ENCODE measurements at places on chromosomes 11 and 22.
A peak's percentile ranks its signal among the peaks of the same experiment; 100 is the strongest.

- no peak for DNase-seq
Measured at GRCh38 chr22:47716890-47717615, 954.6 kb downstream of the TBC1D22A start.

GRCh38 chr11:31747581-31747980, 63.5 kb downstream of the PAX6 start:
- DNase-seq = no peak

DNA sequence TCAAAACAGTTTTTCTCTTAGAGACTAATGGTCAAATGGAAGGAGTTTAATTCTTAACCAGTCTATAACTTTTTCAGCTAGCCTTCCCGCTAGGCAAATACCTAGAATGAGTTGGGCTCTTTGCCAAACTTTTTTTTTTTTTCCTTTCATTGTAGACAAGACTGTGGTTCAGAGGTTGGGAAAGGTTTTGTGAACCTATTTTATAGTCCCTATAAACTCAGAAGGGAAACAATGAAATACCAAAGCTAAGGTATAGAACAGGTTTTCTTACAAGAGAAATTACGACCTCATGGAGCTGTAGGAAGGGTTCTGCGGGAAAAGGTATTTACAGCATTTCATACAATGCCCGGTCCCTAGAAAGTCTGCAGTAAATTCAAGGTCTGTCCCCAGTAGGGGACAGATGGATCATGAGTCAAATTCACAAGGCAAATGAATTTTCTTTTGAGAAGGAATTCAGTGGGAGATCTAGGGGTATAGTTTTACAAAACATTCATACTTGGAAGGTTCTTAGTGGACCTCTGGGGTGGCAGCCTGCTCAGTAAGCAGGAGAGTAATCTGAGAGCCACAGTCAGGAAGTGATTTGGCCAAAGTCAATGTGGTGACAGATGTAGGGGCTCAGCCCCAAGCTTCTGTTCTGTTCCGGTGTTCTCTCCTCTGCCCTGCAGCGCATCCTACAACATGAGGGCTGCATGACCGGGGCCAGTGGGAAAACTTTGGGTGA, 146.8 kb downstream of the DBX1 start:
- DNase-seq = no peak

- no peak for DNase-seq
Measured at GRCh38 chr11:69703453-69703767, 412 bp downstream of the FGF19 start.

GRCh38 chr22:27621486-27622070, 180.0 kb downstream of the MN1 start:
- no peak for DNase-seq

DNA sequence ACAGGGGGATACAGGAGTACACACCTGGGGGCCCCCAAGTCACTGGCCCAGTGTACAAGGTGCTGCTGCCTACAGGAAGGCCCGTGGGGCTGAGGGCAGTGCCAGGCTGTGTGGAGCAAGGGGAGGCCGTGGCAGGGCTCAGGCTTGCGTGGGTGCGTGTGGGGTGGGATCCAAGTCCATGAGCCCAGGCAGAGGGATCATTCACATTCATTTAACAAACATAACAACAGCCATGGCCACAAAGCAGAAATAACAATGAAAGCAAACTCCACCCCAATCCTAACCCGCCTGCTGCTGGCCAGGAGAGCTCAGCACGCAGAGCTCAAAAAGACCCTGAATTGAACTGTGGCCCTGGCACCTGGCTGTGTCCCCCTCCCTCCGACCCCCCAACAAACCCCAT, 17.0 kb upstream of the SCGB1A1 start:
- no peak for DNase-seq

DNA sequence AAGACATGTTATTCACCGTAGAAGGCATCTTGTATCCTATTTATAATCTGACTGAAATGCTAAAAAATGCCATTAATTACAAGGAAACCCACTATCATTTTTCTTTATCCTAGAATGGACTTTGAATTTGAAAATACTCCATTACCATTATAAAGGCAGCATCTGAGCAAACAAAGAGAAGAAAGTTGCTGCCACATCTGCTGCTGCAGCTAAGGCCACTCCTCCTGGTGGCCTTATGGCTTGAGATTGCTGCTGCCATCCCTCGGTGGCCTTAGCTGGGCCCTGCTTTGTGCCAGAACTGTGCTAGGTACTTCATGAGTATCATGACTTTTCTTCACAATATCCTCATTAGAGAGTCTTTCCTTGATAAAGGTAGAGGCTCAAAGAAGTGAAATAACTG, 1210.1 kb upstream of the TENM4 start:
- DNase-seq = no peak

DNA sequence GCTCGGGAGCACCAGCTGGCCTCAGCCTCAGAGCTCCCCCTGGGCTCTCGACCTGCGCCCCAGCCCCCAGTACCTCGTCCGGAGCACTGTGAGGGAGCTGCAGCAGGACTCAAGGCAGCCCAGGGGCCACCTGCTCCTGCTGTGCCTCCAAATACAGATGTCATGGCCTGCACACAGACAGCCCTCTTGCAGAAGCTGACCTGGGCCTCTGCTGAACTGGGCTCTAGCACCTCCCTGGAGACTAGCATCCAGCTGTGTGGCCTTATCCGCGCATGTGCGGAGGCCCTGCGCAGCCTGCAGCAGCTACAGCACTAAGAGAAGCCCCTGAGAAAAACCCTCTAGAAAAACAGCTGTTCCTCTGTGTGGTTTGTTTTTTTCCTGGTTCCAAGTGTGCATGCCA, 918 bp upstream of the FAM89B start:
- no peak for DNase-seq

- no peak for DNase-seq
Measured at GRCh38 chr11:118128310-118128709, 24.3 kb downstream of the SCN4B start.

GRCh38 chr11:59814021-59814420, 3.4 kb upstream of the MRPL16 start:
- peak; percentile 29 for DNase-seq

DNA sequence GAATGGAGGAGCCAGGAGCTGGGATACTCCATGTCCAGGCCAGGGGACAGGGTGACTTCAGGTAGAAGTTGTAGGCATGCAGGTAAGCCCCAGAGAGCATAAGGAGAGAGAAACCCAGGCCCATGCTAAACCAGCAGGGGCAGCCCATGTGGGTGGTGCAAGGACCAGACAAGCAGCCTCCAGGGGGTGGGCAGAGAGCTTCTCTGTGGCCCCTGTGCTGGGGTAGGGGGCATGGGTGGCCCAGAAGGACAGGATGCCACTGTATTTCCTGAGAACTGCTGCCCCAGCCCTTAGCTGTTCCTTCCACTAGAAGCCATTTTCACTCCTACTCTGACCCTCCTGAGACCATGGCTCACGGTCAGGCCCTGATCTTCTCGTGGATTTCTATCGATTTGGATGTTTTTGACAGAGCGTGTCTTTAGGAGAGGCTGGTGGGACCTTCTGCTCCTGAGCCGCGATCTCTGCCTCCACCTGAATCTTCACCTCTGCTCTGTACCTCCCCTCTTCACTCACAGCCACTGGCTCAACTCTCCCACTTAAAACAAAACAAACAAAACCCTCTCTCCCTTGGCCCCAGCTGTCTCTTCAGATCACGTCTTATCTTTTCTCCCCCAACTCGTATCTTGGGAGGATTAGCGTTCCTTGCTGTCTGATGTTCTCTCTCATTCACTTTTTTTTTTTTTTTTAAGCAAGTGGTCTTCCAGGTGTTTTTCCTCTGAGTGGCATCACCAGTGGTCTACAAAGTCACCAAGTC, 112.2 kb downstream of the NECTIN1 start:
- peak; percentile 24 for DNase-seq

DNA sequence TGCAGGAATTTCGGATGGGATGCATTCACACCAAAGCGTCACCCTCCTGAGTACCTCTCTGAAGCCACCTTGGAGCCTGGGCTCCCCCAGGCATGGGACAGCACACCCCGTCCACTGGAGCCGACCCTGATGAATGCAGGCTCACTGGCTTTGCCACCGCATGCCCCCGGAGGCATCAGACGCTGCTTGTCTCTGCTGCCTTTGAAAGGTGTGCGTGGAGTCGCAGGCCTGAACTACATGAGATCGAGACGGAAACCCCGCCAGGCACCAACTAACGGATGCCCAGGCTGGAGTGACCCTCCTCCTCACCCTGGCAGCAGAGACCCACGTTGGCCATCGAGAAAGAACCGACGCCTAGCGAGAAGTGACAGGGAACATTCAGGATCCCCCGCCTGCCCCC, 22.5 kb downstream of the KRTAP5-5 start:
- DNase-seq = no peak

GRCh38 chr11:121610706-121611105, 157.9 kb upstream of the SORL1-AS1 start:
- no peak for DNase-seq

DNA sequence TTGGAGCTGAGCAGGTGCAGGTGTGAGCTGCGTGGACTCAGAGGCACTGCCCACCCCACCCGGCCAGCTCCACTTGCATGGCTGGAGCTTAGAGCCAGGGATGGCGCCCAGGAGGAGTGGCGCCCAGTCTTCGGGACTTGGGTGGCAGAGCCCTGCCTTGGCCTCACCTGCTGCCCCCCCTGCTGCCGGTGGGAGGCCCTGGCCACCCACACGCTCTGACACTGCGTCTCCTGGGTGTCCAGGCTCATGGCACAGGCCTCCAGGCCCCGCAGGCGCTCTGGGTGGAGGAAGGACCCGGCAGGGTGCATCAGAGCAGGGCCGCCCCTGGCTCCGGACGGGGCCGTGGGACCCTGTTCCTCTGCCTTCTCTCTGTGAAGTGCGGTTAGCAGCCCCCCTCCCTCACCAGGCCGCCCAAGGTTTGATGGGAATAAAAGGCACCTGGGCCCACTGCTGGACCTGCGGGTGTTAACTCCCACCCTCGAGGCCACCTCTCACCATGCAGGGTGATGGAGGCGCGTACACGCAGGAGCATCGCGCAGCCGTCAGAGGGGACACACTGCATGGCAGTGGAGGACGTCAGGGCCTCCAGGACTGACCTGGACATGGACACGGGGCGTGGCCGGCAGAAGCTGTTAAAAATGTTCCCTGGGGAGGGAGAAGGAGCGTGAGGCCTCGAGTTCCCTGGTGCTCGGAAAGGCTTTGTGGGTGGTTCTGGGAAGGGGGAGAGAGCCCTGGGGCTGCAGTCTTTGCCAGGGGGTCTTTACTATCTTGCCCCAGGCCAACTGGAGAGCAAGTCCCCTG, 11.8 kb downstream of the IL17REL start:
- no peak for DNase-seq

GRCh38 chr11:132220474-132220873, 850.1 kb downstream of the NTM start:
- DNase-seq = peak; percentile 73

GRCh38 chr22:27761000-27761399, 40.6 kb downstream of the MN1 start:
- no peak for DNase-seq

GRCh38 chr22:42977569-42977968, 37.4 kb downstream of the PACSIN2 start:
- no peak for DNase-seq

DNA sequence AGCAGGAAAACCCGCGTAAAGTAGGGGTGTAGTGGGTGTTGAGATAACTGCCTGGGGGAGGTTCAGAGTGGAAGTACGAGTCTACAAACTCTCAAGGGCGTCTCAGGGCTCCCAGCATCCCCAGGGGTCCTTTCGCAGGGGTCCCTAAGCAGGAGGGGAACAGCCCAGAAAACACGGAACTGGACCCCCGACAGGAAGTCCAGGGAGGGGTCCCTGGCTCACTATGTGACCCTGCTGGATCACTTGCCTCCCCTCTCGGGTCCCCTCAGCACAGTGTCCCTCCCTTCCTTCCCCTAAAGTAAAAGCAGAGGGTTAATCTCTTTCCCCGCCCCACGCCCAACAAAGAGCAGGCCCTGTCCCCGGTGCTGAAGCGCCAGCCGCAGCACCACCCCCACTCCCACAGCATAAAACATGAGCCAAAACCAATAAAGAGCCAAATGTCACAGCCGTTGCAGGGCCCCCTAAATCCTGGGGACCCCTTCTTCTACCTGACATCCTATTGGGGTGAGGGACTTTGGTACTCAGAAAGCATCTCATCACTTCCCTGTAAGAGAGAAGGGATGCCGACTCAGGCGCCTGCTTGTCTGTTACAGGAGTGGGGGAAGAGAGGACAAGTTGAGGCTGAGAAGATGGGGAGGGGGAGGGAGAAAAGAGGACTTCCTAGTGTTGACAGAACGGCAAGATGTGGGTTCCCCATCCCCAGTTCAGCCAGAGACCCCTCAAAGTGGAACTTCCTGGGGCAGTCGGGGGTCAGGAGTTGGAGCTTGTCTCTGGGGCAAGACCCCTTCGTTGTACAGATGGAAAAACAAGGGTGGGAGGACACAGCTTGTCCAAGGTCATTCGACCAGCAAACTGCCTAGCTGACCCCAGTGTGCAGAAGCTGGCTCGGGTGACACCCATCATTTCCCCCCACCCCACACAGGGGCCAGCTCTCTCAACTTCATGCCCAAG, 1.4 kb upstream of the NEFH start:
- DNase-seq = no peak

All from fibroblast of villous mesenchyme (primary cell).